ENCODE measurements at places on chromosomes 3 and 15.

DNA sequence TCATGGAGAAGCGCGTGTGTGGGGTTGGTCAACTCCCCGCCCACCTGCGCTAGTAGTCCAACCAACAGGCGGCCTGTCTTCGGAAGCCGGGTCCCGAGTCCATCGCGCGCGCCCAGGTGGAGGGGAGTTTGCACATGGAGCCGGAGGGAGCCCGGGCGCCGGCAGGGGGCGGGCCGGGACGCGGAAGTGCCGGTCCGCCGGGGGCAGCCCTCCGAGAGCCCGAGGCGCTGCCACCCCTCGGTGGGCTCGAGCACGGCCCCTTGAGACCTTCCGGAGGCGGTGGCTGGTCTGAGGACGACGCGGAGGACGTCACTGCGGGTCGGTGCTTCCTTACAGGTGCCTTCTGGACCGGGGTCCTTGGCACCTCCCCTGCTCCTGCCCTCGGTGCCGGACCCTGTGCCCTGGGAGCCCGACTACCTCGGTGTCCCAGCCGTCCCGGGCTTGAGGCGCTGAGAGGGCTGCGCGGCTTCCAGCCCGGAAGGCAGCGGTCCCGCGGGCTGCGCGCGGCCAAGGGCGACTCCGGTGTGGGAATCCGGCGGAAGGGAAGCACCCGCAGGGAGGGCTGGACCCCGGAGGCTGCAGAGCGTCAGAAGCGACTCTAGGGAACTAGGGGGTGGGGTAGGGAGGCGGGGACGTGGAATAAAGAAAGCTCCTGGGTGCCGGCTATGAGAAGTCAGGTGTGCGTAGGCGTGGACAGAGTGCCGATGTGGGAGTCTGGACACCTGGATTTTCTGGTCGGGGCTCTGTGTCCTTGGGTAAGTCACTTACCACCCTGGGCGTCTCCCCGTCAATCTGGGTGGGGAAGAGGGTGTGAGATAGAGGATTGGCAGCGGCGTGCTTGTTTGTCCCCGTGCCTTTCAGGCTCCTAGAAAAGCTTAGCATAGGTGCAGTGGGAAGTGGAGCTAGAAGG is 212.3 kb downstream of the FGF12 start:
- DNase-seq = no peak

DNA sequence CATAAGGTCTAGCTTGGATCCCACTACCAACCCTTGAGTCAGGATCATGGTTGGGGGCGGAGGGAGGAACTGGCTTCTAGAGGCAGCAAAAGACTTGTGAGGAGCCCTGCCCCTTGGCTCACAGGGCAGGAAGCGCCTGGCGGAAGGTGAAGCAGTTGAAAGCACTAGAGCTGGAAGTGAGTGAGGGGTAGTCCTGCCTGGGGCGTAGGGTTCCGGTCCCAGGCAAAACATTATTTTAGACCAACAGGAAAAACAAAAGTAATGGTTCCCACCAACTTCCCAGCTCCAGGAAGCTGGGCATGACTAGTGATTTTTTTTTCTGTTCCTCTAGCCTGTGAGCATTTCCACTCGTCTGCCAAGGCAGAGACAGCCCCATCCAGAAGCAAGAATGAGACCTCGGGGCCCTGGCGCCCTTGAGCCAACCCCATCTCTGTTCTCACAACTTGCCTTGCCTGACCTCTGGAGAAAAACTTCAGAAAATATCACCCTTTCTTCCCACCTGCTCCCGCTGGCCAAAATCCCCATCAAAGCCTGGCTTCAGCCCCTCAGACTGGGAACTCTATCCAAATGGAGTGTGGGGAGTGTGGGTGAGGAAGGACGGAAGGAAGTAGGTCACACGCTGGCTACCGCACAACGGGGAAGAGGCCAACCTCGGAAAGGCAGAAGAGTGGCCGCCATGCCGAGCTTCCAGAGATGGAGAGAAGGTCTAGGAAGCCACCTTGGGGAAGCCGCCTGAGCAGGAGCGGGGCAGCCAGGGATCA is 57.5 kb downstream of the RBPMS2 start:
- DNase-seq = no peak

DNA sequence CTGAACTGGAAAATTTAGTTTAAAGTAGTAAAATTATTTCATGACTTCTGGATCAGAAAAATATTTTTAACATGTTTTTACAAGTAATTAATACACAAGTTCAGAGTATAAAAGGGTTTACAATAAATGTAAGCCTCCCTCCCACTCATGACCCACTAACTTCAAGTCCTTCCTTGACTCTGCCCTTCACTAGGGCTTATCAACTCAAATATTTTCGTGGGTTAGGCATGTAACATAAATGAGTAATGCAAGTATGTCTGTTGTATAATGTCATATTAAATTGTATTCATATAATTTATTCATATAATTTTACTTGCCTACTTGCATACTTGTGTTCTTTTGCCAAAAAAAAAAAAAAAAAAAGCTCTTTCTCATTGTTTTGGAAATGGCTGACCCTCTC is 3.4 kb upstream of the OPA1 start:
- DNase-seq = no peak

DNA sequence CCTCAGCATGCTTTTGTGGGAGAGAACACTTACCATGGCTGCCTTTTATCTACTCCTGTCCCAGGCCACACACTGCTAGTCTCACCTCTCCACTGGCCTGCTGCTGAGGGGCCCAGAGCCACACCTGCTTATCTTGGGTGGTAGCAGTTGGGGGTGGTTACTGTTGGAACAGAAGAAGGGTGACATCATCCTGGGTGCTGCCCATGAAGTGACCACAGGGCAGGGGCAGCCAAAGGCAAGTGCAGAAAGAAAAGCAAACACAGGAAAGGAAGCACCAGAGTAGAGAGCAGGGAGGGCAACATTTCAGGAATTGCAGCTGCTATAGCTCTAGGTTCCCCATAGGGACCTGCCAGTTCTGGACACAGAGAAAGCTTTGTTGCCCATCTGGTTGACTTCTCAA is 345.2 kb downstream of the VPS13C start:
- no peak for DNase-seq

- DNase-seq = no peak
Measured at GRCh38 chr3:5754602-5755001, 567.1 kb downstream of the EDEM1 start.
